Ascending aorta (tissue), 2 donors: ENCODE measurements at places on chromosomes 3 and 15.

- no peak for DNase-seq
Observed at GRCh38 chr3:11641316-11641682, 2.4 kb downstream of the VGLL4 start.

DNA sequence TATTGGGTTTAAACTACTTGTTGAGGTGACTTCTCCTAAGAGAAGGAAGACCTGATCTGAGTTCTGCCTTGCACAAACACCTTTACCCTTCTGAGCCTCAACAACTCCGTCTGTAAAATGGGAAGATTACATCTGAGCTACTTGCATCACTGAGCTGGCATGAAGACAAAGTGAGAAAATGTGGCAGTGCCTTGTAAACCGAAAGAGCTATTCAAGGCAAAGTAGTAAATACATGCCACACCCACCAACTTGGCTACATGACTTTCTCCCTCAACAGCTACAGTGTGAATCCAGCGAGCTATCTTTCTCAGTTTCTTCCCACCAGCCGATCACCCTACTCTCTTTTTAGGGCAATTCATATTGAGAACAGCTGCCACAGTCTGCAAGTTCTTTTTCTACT lies 148.3 kb downstream of the FOXB1 start:
- no peak for DNase-seq

DNA sequence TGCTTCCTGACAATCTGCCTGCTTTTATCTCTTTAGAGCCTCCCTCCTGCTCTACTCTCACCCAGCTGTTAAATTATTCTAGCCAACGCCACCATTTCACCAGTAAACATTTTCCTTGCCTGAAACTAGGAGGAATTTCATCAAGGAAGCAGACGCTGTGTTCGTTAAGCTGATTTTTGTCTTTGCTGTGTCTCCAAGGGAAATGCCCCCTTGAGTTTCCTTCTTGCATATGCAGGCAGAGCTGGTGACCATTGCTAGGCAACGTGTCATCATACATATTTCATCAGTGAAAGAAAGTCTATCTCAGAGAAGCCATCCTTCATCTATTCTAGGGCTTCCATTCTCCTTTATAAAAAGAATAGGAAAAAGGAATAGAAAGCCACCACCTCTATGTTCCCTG lies 87.0 kb upstream of the ST8SIA2 start:
- no peak for DNase-seq

DNA sequence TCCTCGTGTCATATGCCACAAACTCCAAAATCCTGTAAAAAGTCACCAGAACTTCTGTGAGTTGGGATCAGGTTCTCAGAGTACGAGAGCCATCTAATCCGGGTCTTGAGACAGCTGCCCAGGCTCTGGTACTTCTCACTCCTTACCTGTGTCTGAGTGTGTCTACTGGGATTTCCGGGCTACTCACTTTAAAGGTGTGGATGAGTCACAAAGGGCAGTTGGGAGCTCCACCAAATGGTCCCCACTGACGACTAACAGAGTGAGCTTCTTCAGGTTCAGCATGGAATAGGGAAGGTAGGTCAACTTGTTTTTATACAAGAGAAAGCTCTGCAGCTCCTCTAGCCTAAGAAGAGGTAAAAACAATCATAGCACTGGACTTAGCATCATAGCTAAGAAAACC lies 29.5 kb downstream of the RTP3 start:
- no peak for DNase-seq

DNA sequence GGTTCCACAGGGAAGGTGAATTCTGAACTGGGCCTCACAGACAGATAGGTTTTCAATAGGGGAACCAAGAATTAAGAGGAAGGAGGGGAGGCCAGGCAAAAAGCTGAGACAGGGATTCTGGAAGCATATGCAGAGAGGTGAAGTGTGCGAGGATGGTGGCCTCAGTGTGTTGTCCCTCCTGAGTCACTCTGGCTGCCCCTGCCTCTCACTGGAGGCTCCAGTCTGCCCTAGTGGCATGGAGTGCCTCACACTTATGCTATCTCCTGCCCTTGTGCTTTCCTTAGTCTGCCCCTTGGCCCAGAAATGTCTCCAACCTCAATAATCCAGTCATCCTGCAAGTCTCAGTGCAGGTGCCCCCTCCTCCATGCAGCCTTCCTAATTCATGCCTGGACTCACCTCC lies 32.2 kb upstream of the RBP1 start:
- no peak for DNase-seq

DNA sequence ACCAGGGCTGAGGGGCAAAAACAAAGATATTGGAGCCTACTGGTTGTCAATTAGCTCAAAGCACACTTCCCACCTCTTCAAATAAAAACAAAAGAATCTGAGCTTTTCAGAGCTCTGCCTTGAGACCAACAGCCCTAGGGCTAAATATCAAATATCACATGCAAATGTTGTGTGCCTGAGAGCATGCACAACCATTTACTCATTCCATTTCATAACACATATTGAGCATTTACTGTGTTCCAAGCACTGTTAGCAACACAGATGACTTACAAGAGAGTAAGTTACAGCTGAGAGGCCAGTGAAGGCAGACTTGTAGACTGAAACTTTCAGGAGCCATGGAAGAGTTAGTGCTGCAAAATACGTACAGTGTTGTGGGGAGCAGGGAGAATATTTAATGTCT lies 222.4 kb downstream of the CPNE4 start:
- DNase-seq = no peak

GRCh38 chr3:184814214-184814613 lies 2.2 kb downstream of the VPS8 start:
- DNase-seq = no peak

GRCh38 chr3:69791919-69792399 lies 52.7 kb downstream of the MITF start:
- DNase-seq = no peak

DNA sequence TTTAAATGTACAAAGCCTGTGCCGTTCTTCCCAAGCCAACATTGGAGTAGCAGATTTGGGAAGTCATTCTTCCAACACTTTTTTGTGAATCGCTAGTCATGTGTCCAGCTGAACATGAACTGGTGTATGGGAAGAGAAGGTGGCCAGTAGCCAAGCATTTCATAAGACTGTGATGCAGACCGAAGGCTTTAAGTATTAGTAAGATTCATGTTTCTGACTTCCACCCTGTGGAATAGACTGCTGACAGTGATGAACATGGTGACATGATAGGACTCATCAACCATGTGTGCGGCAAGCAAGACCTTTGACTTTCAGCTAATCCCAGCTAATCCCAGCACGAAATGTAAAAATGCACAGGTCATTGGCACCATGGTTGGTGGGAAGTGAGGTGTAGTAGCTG lies 48.3 kb upstream of the THSD4 start:
- no peak for DNase-seq

- DNase-seq = no peak
Observed at GRCh38 chr3:141070727-141071357, 19.7 kb downstream of the SPSB4 start.

GRCh38 chr3:171385086-171385485 lies 75.1 kb downstream of the TNIK start:
- DNase-seq = no peak

DNA sequence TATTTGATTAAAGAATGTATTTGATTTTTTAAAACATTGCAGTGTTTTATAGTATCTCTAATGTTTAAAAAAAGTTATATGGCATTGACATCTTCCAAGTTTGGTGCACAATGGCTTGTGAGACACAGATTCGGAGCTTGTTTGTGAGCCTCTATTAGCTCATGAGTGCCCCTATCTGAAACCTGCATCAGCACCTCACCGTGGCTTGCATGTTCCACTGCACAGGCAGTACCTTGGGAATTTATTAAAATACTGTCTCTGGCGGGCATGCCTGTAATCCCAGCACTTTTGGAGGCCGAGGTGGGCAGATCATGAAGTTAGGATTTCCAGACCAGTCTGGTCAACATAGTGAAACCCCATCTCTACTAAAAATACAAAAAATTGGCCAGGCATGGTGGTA lies 6.8 kb upstream of the RTP2 start:
- no peak for DNase-seq

GRCh38 chr3:158267015-158267414 lies 157.1 kb downstream of the RSRC1 start:
- DNase-seq = no peak

DNA sequence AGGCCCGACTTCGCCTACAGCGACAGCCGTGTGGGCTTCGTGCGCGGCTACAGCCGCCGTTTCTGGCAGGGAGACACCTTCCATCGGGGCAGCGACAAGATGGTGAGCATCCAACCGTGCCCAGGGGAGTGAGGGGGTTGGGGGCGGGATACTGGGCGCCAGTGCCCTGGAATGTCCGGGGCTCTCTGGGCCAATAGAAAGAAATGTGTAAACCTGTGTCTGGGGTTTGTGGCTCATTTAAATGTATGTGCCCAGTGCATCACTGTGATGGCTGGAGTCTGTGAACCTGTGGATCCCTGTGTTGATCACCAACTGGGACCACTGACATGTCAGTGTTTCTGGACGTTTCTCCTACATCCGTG lies 423 bp downstream of the CHAC1 start:
- no peak for DNase-seq

GRCh38 chr15:51861557-51862359 lies 32.3 kb downstream of the TMOD3 start:
- DNase-seq = no peak

DNA sequence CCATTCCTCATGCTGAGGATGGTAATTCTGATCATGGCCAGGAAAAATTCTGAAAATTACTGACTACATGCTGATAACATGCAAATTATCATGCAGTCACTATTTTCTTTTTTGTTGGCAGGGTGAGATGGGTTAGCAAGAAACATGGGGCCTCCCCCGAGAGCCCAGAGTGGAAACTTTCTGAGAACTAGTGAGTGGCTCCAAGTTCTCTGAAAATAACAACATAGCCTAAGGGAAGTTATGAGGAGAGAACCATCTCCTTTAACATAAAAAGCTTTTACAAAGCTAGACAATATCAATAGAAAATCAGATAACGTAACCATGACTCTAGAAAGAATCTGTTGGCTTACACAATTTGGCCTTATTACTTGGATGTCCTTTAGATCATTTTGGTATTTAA lies 254.2 kb downstream of the PLOD2 start:
- DNase-seq = no peak

- DNase-seq = no peak
Observed at GRCh38 chr15:22956978-22957260, 23.2 kb downstream of the CYFIP1 start.

DNA sequence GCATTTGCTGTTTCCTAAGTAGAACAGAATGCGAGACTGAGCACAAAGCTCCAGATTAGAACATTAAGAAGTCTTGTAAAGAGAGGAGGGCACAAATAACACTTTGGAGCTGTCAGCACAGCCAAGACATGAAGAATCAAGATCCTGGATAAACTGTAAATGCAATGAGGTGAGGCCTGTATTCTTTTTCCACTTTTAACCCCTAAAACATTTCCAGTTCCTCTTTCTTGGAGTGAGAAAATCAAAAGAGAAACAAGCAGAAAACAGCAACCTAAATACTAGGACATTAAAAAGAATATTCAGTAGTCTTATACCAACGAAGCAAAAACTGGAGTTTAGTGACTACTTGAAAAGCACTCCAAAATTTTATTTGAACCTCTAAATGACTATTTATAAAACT lies 204.3 kb downstream of the ZBTB20 start:
- DNase-seq = no peak

- no peak for DNase-seq
Observed at GRCh38 chr3:58006661-58007060, 1.6 kb upstream of the FLNB start.

- no peak for DNase-seq
Observed at GRCh38 chr3:184110316-184110725, 13.5 kb downstream of the HTR3E start.

DNA sequence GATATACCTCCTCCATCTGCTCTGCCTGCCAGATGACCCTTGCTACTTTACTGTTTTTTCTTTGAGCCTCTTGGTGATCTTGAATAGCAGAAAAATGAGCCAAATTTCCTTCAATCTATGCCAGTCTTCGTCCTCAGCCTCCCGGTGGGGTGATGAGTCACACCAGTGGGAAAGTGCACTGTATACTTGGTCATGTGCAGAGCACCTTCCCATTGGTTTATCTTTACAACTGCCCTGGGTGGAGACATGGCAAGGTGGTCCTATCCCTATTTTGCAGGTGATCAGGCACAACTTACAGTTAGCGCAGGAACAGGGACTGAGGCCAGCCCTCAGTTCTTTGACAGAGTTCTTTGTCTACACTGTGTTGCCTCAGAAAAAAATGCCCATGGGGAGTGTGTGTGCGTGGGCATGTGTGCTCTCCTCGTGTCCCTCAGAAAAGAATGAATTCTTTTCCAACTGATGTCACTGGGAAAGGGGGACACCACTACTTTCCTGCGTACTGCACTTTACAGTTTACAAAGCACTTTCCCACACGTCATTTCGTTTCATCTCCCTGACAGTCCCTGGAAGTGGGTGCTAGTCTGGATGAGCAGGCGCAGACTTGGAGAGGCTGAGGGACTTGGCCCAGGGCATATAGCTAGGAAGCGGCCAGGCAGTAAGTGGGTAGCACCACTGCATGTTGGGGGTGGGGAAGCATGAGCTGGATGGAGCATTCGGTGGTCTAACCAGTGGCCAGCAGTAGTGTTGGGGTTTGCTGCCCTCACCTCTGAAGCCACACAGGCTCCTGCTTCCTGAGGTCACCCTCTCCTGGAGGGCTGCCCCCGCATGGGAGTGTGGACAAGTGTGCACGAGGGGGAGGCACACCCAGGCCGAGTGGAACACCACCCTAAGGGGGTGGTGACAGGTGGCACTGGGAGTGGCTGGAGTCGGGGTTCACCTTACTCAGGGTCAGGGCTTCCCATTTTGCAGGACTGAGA lies 24.1 kb downstream of the SMAD3 start:
- no peak for DNase-seq

DNA sequence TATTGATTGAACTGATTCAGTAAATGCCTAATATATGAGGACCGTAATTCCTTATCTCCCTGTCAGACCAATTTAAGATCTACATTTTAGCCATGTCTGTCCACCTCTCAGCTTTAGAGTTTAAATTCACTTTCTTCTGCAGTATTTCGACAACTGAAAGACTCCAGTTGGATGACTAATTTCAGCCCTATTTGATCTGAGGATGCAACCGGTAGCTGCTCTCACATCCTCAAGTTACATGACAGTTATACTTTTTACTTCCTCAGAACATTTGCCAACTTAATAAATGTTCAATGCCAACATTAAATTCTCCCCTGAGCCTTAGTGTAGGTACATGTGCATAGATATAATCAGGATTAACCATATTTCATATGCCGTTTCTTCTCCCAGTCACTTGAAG lies 2.5 kb upstream of the HHLA2 start:
- DNase-seq = no peak

GRCh38 chr15:51602484-51602883 lies 20.1 kb downstream of the DMXL2 start:
- no peak for DNase-seq

DNA sequence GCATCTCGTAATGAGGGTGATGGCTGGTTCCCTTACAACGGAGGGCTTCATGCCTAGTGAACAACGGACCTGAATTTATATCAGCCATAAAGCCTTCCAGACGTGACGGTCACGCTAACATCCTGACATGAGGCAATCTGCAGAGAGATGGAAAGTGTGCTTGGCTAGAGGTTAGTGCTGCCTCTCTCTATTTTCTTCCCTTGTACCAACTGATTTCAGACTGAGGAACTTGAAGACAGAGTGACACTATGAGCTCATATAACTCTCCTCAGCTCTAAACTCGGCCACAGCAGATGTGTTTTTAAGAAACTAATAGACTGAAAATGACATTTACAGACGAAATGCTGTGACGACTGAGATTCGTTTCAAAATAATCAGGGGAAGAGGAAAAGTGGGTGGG lies 122.4 kb downstream of the XXYLT1 start:
- DNase-seq = no peak

GRCh38 chr3:158660711-158661110 lies 11.7 kb downstream of the LXN start:
- no peak for DNase-seq
